ENCODE measurements at places on chromosomes 3 and 15. TPM values are rescaled to one million over a fixed set of nuclear protein-coding genes. Genes with fewer than 3 reads are reported as not detected.

Gene NLGN1
- not detected for total RNA-seq

Gene SNTN
- total RNA-seq = not detected

Gene LMAN1L
- not detected for total RNA-seq

Gene ZNF501
- total RNA-seq = 2.5 TPM

Gene ARL14
- total RNA-seq = not detected

Gene NEK11
- total RNA-seq = 7.7 TPM

Gene ZPLD1
- 0.72 TPM for total RNA-seq

Gene EPHA3
- not detected for total RNA-seq

Gene RASL12
- total RNA-seq = not detected

Gene LEO1
- 20.3 TPM for total RNA-seq

Gene GPR87
- 61.2 TPM for total RNA-seq

Gene INKA1
- total RNA-seq = 26.6 TPM

Gene CD200
- total RNA-seq = not detected

All from hair follicular keratinocyte (primary cell).